HuH-7.5 (cell line): ENCODE measurements at places on chromosomes 1 and 21.

- DNase-seq: no peak
Observed at GRCh38 chr1:13792419-13792818, 92.4 kb downstream of the PRDM2 start.

DNA sequence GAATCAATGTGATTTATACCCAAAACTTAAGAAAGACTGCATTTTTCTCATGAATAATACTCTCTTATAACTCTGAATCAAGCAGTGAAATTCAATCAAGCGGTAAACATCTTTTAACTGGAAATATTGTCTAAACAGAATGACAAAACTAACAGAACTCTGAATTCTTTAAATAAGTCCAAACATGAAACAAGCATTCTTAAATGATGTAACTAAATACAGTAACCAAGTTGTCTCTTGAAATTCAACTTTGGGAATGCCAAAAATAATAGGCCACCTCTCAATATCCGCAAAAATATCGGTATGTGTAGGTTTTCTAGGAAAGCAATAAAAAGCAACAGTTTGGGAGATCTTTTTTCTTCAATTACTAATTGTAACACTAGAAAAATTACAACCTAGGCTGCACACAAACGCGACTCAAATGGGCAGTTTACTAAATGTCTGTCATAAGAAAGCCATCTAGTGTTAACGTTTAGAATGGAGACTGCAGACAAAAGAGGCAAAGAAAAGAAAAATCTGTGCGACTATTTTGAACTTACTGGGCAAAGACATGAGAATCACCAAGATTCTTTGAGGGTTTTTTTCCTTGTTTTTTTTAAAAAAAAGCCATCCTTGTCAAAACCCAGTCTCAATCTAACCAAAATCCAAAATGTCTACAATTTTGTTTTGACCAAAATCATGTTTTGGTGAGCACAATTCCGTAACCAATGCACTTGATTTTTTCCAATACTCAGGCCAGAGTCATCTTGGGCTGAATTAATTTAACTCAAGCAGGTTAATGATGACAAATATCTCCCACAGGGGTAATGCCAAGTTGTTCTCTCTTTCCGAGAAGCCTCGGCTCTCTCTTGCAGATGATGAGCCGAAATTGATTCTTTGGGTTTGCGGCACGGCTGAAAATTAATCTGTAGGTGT, 1.3 kb downstream of the SIPA1L2 start:
- no peak for DNase-seq

DNA sequence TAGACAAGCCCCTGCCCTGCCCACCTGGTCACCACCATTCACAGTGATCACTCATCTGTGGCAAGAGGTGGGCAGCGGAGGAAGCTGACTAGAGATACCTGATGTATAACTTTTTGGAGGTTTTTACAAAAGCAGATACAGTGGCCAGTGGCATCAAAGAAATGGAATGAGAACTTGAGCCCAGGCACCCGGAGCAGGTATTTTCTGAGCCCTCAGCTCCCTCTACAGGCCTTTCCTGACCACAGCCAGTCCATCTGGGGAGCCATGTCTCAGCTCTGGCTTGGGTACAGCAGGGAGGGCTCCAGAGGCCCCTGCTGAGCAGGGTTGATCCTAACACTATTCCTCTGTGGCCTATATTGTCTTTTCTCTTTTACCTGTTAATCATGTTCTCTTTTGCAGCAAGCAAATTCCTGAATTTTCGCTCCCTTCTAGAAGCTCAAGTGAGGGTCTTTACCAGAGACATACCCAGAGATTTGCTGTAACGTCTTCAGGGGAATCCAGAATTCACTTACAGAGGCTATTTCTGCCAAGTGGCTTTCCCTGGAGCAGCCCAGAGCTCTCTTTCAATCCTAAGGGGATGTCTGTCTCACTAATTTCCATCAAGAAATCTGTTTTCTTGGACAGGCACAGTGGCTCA, 27.3 kb downstream of the GPR157 start:
- DNase-seq: peak; percentile 58

- DNase-seq: no peak
Observed at GRCh38 chr1:45612941-45613579, 10.8 kb downstream of the CCDC17 start.

- DNase-seq: no peak
Observed at GRCh38 chr1:18240906-18241305, 133.3 kb downstream of the IGSF21 start.

- DNase-seq: no peak
Observed at GRCh38 chr1:228646717-228647522, 88.4 kb upstream of the RHOU start.

GRCh38 chr21:39882151-39882838, 15.1 kb downstream of the PCP4 start:
- no peak for DNase-seq

- DNase-seq: no peak
Observed at GRCh38 chr1:88695781-88696180, 11.7 kb downstream of the PKN2 start.

GRCh38 chr1:38334930-38335592, 288.5 kb upstream of the POU3F1 start:
- DNase-seq: no peak

DNA sequence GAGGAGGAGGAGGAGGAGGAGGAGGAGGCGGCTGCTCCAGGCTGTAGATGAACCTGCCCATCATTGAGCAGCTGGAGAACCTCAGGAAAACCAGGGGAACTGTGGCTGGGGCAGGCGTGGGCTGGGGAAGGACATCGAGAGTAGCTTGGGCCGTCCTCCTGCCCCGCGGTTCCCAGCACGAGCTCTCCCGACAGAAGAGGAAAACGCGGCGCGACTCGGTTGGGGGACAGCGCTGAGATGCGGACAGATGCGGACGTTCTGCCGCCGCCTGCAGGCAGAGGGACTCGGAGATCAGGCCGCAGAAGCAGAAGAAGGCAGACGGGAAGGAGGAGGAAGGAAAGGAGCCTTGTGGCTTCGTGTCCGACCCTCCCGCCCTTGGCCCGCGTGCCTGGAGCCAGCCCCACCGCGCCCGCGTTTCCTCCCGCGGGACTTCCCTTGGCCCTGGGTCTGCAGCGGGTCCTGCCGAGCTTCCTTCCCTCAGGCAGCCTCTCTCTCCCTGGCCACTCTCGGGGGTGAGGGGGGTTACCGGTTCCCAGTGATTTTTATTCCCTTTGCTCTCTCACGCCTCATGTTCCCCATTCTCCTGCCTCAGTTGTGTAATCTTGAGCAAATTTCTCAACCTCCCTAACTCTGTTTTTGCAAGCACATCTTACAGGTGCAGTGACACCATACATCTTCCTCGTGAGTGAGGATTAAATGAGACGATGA, 1.7 kb upstream of the TNFRSF9 start:
- no peak for DNase-seq

DNA sequence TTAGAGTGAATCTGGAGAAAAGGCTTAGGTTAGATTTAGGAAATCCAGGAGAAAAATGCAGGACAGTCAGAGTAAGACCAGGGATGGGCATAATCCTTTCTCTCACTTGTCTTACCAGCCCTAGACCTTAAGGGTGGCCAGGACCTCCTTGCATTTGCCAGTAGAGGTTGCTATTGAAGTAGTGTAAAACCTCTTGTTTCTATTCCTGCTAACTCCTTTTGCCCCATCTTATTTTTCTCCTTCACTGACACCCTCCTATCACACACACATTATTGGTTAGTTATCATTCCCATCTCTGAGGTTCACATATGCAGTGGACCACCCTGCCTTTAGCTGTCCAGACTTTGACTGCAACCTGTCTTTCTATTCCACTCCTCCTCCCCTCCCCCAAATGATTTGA, 75.0 kb upstream of the MACF1 start:
- DNase-seq: no peak

- DNase-seq: no peak
Observed at GRCh38 chr1:66521721-66522365, 12.1 kb upstream of the SGIP1 start.

DNA sequence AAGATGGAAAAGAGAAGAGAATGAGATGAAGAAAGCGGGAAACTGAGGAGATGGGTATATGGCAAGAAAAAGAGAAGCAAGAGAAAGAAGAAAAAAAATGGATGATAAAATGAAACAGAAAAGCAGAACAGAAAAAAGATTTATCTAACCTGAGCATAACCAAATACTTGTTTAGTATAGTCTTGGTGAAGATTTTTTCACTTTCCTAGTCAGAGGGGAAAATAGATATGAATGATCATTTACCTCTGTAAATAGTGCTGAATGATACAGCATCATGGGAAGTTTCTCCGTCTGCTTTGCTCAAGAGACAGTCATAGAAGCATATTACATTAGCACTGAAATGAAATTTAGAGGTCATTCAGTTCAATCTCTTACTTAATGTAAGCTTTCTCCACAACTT, 36.1 kb upstream of the PLPPR4 start:
- no peak for DNase-seq

- no peak for DNase-seq
Observed at GRCh38 chr1:172224871-172225270, 195.6 kb upstream of the C1orf105 start.

- no peak for DNase-seq
Observed at GRCh38 chr1:164735315-164736052, 176.5 kb downstream of the PBX1 start.

DNA sequence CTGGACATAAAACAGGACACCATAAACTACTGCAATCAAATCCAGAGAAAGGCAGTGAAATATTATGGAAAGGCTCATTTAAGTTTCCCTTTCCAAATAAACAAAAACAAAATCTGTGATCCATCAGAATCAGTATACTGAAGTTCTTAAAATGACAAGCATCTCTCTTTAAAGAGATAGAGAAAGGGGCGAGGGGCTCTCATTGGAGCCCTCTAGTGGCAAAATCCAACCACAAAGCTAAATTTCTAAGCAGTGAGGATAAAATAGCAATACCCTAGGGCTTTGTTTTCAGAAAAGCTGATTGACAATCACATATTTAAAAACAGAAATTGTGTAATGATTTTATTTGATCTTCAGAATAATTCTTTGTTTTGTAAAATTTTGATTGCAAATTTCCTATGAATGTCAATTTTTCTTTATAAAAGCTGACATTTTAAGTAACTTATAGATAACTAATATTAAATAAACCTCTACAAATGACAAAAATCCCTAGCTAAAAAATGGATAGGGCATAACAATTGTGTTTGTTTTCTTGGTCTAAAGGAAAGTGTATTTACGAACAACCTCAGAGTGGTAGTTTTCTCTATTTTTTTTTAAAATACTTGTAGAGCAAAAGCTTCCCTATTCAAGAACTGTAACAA, 138.2 kb downstream of the COL24A1 start:
- DNase-seq: peak; percentile 4

DNA sequence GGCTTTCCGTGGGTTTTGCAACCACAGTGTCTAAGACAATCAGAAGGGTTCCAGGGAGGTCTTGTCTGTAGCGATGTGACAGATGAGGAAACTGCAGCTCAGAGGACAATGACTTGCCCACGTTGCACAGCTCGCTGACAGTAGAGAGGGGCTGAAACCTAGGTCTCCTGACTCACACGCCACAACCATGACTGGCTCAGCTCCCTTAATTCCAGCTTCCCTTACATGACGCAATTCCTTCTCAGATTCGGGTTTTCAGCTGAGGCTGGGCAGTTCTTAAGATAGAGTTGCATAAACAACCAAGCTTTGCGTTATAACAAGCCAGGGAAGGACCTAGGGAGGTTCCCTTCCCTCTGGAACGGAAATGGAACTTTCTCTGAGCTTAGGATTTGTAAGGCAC, 36.3 kb downstream of the DHCR24 start:
- DNase-seq: no peak

DNA sequence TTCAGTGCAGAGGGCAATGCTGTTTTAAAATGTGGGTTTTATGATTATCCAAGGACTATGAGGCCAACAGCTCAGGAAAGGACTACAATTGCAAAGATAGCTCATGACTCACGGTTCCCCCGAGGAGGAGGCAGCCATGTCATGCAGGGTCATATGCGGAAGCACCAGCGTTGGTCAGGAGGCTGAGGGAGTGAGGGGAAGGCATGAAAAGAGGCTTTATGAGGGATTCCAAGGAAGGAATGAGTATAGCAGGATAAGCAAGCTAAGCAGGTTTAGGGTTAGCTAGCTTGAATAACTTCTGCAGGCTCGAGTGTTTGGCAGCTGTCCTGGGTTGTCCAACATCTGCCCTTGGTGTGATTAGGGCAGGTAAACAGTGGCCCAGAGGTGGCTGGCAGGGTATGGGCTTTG, 495.1 kb downstream of the SETD4 start:
- no peak for DNase-seq

DNA sequence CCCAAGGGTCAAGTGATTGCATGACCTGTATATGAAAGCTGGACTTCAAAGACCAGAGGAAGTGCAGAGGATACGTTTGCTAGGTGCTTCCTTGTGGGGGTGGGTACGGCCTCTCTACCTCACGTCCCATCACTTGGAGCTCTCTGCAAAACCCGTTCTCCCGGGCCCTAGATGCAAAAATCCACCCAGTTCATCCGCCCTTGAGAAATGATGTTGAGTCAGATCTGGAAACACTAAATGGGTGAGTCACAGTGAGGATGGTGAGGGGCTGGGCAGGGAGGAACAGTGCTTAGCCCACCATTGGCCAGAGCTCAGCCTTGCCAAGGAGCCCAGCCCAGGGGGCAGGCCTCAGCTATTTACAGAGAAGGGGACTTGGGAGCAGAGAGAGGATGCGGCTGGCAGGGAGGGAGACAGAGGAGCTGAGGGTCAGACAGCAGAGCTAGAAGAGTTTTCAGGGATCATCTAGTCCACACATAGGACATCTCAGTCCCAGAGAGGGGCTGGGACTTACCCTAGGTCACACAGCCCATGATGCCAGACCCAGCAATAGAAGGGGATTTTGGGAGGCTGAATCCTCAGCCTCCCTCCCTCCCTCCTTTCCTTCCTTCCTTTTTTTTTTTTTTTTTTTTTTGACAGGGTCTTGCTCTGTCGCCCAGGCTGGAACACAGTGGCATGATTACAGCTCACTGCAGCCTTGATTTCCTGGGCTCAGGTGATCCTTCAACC, 14.6 kb downstream of the ARHGEF10L start:
- DNase-seq: no peak

- DNase-seq: no peak
Observed at GRCh38 chr1:31704271-31705079, 658 bp upstream of the COL16A1 start.
